ENCODE measurements at places on chromosomes 7 and 10.

DNA sequence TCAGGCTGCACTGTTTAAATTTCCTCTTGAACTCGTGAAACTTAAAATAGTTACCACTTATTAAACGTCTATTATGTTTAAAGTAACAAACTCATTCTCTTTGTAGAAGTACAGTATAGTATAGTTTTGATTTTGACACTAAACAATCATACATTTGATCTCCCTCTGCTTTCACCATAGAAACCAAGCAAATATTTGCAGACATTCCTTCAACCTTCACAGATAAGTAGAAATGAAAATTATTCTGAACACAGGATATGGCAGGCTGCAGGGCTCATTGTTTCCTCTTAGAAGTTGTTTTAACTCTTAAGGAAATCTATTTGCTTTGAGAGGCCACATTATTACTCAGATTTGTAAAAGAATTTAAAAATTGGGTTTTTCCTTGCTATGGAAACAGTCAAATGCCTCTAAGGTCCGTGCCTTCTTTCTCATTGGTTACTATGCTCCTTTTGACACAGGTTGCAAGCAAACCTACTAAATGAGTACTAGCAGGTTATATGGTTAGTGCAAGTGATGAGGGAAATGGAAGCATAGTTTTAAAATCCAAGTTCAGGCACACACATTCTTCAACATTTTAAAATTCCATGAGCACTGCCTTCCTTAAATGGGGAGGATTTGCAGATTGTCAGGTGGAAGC is 92.8 kb upstream of the FAM133B start:
- DNase-seq: no peak

GRCh38 chr10:70201105-70201504 is 30.8 kb upstream of the SAR1A start:
- DNase-seq: no peak

DNA sequence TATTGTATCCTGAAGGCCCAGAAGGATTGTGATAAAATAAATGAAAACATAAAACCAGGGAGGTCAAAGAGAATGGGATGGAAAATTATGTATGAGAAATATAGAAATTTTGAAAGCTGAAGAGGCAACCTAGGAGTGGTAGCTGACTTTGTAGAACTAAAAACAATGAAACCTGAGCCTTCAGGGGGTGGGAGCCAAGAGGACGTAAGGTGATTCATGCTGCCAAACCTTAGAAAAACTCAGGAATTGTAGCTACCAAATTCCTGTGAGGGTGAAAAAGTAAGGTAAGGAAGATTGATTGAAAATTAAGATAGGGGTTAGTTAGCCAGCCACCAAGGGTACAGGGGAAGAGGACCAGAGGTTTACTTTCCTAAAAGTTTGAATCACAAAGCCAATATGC is 213.2 kb downstream of the KCND2 start:
- DNase-seq: no peak

DNA sequence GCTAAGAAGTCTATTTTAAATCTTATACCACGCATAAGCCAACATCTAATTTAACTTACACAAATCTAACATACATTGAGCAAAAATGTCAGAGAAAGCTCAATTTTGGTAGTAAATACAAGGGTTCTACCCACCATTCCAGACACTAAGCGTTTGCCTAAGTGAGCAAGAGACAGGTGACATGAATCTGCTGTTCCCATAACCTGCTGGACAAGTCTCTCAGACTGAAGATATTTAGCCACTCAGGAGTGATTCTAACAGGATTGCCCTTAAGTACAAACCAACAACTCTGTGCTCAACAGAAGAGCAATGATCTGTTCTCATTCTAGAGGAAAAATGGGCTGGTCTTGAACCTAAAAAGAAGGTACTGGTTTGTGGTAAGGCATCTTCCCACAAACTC is 18.8 kb downstream of the EZH2 start:
- no peak for DNase-seq

DNA sequence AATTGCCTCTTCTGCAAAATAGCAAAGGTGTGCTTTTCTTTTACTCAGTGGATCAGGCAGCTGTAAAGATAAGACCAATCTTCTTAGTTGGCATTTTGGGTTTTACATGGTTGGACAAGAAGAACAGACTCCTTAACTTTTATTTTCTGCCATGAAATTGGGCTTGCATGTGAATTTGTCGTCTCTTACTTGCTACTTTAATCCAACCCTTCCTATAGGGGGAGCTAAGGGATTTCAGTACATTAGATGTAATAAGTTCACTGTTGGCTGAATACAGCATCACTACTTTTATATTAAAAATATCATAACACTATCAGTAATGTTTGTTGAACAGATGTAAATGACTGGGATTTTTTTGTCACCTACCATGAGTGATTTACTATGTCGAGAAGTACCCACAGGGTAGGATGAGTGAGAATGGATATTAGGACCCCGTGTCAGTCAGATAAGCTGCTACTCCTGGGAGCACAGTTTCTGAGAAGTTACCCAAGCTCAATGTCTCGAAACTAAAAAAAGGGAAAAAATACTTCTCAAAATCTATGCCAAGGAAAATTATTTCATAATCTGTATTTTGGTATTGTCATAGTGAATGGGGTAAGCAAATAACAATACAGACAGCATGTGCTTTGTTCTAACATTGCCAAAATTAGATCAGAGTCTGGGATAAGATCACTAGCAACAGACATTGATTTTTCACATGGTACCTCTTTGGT is 127.4 kb upstream of the AGR3 start:
- DNase-seq: no peak

DNA sequence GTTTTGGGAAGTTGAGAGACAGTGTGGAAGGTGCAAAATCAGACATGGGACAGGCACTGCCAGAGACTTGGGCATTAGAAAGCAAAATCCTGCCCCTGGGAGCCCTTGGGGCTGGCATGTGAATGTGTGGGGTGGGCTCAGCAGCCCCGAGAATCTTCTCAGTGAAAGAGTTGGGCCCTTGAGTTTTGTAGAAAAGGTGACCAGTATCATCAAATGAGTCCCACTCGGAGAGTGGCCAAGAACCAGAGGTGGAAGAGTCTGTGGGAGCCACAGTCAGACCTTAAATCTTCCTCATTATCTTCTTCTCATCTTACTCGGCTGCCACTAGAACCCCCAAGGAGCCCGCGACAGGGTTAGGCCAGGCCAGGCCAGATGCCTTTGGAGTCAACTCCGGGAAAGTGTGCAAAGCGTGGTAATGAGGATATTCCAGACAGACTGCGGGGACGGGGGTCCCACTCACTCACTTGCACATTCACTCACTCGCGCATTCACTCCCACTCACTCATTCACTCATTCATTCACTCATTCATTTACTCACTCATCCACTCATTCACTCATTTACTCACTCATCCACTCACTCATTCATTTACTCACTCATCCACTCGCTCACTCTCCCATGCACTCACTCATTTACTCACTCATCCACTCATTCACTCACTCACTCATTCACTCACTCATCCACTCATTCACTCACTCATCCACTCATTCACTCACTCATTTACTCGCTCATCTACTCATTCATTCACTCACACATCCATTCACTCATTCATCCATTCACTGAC is 74.9 kb downstream of the CARD11 start:
- no peak for DNase-seq

- no peak for DNase-seq
Observed at GRCh38 chr10:117226813-117227451, 14.0 kb upstream of the SLC18A2 start.

GRCh38 chr7:107596881-107597581 is 17.0 kb downstream of the BCAP29 start:
- no peak for DNase-seq

DNA sequence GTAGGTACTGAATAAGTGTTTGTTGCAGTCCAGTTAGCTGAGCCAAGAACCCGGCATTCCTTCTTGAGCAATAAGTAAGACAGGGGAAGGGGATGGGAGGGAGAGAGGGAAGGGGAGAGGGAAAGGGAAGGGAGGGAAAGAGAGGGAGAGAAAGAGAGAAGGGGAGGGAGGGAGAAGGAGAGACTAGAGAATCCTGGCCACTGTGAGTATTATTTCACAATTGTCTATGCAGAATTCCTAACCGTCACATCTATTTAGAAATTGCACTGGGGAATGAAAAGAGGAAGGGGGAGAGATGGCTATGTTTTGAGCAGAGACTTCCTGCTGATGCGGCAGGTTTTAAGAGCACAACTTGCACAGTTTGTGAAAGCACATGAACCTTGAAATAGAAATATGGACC is 251.4 kb upstream of the ZMIZ1 start:
- no peak for DNase-seq

DNA sequence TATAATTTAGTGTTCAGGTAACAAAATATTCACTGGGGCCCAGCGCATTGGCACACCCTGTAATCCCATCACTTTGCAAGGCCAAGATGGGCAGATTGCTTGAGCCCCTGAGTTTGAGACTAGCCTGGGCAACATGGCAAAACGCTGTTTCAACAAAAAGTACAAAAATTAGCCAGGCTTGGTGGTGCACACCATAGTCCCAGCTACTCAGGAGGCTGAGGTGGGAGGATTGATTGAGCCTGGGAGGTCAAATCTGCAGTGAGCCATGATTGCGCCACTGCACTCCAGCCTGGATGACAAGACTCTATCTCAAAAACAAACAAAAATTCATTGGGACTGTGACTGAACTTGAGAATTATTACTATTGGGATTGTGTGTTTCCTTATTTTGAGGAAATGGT is 40.4 kb upstream of the TRUB1 start:
- DNase-seq: no peak

DNA sequence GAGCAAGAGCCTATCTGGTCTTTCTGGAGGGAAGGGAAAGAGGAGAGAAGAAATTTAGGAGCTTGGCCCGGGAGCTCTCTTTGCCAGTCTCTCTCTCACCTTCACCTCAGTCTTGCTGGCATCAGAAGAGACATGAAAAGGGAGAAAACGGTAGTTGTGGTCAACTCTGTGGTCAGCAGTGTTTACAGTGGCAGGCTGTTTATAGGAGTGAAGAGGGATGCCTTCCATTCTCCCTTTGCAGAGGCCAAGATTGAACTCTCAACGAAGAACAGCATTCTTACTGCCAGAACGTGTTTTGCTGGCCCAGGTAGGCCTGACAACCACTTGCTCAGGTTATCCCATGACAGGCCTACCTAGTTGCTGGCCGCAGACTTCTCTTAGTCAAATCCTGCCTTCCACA is 133.3 kb downstream of the CCDC3 start:
- DNase-seq: no peak

Data from DMS79 treated with DMSO at 0.1 percent for 48 hours (cell line).